ENCODE measurements at places on chromosomes 7 and 10.
A peak's percentile ranks its signal among the peaks of the same experiment; 100 is the strongest.

DNA sequence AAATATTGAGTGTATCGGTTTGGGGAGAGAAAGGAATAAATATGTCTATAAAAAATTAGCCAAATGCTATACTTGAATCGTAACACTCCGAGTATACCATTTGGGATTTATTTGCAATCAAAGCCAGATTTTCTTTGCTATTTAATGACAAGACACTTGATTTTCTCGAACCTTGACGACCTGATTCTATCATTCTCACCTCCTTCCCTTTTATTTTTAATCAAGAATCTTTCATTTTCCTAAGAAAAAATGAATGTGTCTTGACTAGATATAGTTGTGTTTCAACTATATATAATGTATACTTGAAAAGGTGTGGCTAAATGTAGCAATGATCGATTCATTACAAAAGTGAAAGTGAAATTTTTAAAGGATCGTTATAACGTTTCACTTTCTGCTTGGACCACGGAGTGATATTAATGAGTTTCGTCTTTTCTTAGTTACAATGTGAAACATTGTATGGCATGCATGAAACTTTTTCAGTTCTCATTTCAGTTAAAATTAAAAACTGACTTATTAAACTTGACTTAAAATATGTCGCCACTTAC lies 562 bp downstream of the NUB1 start:
- DNase-seq: peak; percentile 45

GRCh38 chr7:127833641-127834040 lies 181.6 kb downstream of the SND1 start:
- no peak for DNase-seq

DNA sequence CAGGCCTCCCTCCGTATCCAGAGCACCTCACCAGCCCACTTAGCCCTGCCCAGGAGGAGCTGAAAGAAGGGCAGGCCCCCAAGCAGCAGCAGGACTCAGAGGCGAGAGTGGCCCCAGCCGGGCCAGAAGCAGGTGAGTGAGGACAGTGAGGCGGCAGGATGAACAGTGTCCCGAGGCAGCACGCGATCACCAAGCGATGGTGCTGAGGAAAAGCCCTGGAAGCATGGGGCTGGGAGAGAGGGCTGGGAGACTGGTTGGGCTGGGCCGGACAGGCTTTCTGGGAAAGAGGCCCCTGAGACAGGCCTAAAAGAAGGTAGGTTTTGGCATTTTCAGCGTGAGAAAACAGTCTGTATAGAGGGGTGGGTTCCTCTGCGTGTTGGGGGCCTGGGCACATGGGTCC lies 16.4 kb downstream of the ZNF783 start:
- DNase-seq: no peak

- DNase-seq: no peak
Measured at GRCh38 chr7:884191-885003, 8.0 kb downstream of the GET4 start.

- no peak for DNase-seq
Measured at GRCh38 chr7:34991938-34992840, 45.1 kb downstream of the DPY19L1 start.

GRCh38 chr7:1961701-1962276 lies 271.0 kb downstream of the MAD1L1 start:
- DNase-seq: no peak

- no peak for DNase-seq
Measured at GRCh38 chr7:107327986-107328569, 141.8 kb upstream of the GPR22 start.

DNA sequence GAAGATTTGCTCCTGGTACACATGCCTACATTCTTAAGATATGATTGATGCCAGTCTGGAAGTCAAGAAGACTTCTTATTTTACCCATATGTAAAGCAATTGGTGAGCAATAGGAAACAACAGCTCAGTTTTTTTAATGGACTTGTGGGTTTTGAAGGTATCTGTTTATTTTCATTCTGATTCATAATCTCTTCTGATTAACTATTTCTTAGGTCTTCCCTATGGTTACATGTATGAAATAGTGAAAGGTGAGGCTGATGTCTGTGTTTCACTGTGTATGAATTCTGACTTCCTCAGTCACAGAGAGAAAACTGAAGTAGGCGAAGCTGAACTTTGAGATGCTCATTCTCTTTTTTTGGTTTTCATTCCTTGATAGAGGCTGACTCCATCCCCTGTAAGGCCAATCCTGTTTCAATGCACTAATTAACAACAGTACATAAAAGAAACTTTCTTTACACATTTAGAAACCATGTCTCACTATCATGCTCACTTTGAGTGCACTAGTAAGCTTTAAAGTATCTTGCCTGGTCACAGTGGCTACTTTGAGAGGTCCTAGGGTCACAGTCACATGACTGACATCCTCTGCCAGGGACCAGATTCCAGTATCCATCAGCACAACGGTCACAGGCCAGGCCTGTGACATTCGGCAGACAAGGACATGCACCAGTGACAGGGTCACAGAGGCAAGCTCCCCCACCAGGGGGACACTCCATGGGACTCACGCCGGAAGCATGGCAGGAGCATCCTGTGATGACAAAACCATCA lies 59.5 kb upstream of the LAMB1 start:
- DNase-seq: no peak

DNA sequence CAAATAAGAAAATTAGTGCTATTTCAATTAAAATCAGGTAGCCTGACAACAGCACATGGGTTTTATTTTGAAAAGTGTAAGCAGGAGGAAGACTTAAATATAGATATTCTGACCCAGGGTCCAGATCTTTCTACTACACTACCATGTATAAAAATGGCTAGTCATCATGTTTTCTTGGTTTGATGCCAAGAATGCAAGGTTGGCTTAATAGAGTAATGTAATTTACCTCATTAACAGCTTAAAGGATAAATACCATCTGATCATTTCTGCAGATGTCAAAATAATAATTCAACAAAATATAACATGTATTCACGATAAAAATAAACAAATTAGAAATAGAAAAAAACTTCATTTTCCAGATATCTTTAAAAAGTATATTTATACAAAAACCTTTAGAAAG lies 39.4 kb downstream of the FRMD4A start:
- no peak for DNase-seq

GRCh38 chr7:23628370-23628769 lies 31.2 kb downstream of the CCDC126 start:
- DNase-seq: peak; percentile 48

- peak; percentile 31 for DNase-seq
Measured at GRCh38 chr7:29516491-29516890, 47.1 kb upstream of the PRR15 start.

- DNase-seq: no peak
Measured at GRCh38 chr10:22466763-22467334, 121.6 kb downstream of the SPAG6 start.

GRCh38 chr10:73117976-73118743 lies 7.9 kb downstream of the NUDT13 start:
- no peak for DNase-seq

DNA sequence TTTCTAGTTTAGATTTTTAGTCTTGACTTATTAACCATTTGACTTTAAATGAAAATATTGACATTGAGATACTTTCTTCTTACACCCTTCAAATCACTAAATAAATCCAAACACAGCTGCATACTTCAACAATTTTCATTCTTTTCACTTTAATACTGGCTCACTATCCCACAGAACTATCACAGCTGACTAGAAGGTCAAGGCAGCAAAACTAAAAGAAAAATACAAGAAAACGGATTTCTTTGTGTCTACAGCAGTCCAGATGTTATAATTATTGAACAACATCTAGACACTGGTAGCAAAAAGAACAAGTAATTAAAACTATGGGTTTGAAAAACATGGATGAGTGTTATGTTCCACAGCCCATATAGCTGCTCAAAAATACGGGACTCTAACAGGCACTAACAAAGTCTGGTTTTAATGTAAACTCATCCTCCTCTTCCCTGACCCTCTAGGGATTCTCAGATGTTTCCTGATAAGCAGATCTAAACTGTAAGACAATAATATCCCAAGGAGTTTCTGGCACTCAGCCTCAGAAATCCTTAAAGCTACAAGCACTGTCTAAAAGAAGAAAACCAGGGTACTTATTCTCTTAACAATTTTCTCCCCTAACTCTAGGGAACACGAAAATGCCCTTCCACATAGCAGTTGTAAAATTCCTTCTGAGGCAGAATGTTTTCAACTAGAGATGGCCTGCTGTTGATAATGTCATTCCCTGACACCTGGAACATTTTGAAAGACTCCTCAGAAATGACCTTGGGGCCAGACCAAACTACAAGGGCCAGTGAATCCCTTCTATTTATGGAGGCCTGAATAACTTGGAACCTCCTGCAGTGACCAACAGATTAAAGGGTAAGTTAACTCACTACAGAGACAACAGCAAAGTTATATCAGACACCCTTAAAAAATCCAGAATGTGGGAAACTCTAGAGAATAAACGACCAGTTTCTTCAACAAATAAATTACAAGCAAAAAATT lies 12.8 kb downstream of the DNMBP start:
- no peak for DNase-seq

DNA sequence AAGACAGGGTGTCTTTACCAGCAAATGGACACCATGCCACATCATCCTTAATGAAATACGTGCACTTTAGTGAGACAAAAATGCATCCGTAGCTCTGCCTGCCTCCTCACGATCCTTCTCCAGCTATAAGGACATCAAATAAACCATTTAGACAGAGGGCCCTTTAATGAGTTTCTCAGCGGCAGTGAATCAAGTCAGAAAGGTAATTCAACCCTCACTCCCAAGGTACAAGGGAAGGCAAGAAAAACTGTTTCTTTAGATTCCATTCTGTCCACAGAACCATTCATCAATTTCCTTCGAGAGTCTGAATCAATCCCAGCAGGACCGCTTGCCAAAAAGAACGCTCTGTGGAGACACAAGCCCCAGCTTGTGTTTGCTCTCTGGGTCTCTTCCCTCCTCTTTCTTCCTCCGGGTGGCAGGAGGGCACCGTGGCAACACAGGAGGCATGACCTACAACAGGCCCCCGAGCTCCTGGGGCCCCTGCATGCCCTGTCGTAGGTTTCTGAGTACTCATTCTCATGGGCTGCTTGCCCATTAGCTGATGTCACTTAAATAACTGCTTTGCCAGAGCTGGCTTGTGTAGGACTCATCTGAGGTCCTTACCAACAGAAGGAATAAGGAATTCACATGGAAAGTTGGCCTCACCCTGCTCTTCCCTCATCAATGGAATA lies 297.8 kb upstream of the PRKCQ start:
- DNase-seq: no peak
